GM23248 (cell line): ENCODE measurements at places on chromosomes 7 and 10.
A peak's percentile ranks its signal among the peaks of the same experiment; 100 is the strongest.

- no peak for DNase-seq
Observed at GRCh38 chr10:55013318-55013717, 212.3 kb upstream of the PCDH15 start.

DNA sequence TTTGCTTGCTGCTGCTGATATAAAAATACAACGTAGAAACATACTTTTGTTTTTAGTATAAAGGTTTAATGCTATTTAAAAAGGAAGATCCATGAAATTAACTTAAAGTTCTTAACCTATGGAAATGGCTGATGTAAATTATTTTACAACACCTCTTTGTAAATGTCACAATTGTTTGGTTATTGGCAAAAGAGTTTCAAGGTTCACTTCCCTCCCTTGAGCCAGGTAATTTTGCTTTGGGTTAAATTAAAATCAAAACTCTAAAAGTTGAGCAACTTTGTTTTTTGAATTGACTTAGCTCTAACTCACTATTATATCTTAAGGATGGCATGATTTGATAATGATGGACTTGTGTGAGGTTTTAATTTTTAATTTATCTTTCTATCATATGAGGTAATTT, 39.2 kb upstream of the CYP2C18 start:
- DNase-seq = no peak

GRCh38 chr7:152677808-152678670, 2.1 kb upstream of the XRCC2 start:
- no peak for DNase-seq

- DNase-seq = no peak
Observed at GRCh38 chr10:18500576-18500975, 150.8 kb downstream of the NSUN6 start.

DNA sequence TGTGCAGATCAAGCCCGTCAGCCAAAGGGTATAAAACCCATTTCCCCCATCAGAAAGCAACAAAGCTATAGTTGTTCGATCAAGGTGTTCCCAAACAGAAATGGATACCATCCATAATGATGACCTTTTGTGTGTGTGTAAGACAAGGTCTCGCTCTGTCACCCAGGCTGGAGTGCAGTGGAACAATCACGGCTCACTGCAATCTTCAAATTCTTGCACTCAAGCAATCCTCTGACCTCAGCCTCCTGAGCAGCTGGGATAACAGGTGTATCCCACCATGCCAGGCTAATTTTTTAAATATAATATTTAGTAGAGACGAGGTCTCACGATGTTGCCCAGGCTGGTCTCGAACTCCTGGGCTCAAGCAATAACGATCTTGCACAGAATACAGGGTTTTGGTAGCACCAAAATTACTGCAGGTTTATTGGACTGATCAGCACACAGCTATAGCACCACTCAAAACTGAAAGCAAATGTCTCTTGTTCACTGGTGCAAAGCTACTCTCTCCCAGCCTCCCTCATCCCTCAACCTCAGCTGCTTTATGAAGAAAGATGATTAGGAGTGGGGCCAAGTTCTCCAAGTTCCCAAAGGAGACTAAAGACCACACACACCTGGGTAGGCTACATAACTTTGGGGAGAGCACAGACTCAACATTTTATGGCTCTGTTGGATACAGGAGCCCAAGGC, 80.5 kb downstream of the ABI1 start:
- DNase-seq = no peak

DNA sequence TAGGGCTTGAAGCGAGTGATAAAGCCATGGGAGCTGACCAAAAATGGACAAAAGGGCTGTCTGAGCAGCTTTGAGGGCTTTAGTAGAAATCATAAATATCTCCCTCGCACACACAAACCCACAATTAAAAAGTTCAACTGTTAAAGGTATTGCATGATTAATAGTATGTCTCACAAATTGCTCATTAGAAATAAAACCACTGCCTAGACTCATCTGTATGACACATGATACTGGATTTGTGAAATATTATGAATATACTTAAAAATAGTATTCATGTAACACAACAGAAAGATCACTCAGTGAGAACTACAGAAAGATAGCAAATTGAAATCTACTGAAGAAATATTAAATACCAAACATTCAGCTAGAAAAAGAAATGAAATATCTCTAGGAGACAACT, 11.9 kb upstream of the PTPN12 start:
- peak; percentile 64 for DNase-seq

GRCh38 chr7:28434510-28434909, 22.2 kb downstream of the CREB5 start:
- no peak for DNase-seq

- DNase-seq = no peak
Observed at GRCh38 chr10:50228672-50229071, 22.6 kb downstream of the ASAH2 start.

DNA sequence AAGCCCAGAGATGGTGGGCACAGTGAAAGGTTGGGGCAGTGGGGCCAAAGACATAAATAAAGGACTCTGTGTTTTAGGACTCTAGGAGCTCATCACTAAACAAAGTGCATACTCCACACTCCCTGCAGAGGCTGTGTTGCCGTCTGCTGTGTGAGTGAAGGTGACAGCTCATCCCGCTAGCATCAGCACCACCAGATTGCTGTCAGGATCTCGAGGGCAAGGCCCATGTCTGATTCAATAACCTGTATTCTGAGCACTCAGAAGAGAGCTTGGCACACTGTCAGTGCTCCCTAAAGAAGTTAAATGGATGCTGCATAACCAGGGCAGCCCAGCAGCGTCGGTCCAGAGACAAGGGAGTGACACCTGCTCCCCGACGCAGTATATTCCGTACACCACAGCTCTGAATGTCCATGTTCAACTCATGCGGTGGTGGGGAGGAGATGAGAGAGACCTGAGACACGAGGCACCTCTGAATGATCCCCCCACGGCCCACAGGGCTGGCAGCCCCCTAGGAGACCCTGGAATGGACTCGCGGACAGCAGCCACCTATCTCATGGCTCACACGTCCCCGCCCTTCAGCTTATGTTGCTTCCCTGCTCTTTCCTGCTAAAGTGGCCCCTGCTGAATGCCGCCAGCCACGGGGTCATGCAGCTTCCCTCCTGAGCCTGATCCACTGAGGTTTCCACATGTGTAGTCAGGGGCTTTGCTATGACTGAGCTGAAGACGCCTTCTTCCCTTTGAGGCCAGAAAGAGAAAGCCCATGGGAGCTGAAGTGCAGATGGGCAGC, 132.7 kb upstream of the KCNMA1 start:
- DNase-seq = no peak

GRCh38 chr10:23408330-23408976, 30.4 kb upstream of the OTUD1 start:
- peak; percentile 84 for DNase-seq

- peak; percentile 90 for DNase-seq
Observed at GRCh38 chr10:98269435-98269912, 1.5 kb upstream of the LOXL4 start.

DNA sequence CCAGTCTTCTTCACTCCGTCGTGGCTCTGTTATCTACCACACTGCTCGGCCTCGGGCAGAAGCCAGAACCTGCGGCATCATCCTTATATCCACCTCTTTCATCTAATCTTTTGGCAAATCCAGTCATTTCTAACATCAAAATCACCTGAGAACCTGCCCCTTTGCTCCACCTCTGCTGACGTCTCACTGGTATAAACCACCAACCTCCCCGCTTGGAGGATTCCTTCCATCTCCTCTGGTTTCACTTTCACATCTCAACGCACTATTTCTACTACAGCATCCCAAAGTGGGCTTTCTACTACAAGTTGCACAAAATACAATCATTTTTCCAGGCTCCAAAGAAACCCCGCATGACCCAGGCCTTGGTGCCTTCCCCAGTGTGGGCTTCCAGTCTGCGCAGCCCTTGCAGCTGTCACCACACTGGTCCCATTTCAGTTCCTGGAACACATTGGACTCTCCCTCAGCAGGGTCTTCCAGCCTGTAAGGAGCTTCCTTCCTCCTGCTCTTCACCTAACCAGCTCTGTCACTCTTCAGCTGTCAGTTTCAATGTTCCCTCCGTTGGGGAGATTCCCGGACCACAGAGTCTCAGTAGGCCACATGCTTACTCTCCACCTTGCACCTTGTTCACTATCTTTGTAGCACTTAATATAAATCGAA, 85.0 kb downstream of the PRKCQ start:
- peak; percentile 11 for DNase-seq

DNA sequence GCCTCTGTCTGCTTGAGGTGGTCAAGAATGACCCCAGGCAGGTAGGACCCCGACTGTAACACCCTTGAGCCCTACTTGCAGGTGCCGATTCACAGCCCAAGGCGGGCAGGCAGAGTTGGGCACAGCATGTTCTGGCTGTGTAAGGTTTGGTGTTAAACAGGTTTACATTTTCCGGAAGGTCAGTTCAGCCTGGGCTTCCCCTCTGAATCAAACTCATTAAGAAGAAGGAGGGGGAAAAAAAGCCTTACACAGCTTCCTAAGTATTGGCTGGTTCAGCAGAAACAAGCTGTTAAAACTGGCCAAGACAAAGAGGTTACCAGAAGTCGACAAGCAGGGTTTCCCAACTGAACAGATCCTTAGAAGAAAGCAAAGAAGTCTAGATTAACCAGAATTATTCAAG, 132.7 kb downstream of the PRPF18 start:
- no peak for DNase-seq

DNA sequence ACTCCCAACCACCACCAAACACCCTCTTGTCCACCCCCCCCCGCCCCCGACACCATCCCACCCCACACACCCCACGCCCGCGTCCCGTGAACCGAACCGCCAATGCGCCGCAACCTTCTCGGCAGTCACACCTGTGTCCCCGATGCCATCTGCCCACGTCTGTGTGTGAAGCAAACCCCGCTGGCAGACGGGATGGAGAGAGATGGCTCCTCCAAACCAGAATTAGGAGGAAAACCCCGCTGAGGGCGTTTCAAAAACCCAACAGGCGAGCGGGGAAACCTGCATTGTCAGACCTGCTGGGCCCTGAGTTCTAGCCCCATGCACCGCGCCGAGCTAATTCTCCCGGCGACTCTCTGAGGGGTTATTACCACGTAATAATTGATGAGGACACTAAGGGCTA, 28.6 kb upstream of the KCNK18 start:
- no peak for DNase-seq

DNA sequence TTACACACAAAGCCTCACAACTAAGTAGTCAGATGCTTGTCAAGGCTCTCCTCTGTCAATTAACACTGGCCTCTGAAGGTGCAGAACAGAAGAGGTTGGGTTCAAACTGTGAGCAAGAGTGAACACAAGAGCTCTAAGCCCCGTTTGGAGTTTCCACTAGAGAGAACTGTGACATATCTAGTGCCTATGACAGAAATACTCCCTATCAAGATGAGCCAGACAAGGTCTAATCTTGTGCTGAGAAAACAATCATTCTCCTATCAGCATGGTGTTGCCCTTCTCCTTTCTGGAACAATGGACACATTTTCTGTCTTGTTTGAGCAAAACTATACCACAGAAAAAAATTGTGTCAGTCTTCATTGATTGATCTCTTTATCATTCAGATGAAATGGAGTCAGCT, 62.4 kb upstream of the CCDC71L start:
- DNase-seq = no peak
